ENCODE measurements at places on chromosomes 13 and 19.

GRCh38 chr19:18742838-18743783 lies 48.0 kb downstream of the COMP start:
- no peak for DNase-seq

DNA sequence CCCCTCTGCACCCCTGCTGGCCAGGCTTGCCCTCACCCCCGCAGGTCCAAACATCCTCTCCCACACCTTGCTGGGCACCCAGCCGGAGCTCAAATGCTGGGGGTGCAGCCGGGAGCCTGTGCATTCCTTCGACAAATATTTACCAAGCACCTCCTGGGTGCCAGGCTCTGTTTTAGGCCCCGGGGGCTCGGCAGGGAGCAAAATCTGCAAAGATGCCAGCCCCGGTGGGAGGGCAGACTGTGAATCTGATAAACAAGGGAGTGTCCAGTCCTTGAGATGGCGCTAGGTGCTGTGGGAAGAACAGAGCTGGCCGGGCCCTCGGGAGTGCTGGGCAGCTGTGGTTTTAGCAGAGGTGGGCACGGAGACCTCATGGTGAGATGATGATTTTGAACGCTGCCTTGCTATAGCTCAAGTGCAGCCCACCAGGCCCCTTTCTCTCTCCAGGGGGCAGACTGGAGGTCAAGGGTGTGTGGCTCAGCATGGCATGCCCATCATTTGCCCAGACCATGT lies 10.6 kb downstream of the NFIX start:
- DNase-seq, result no peak

- no peak for DNase-seq
Measured at GRCh38 chr13:21344662-21345176, 114.4 kb downstream of the ZDHHC20 start.

- no peak for DNase-seq
Measured at GRCh38 chr19:17610384-17610783, 54.9 kb downstream of the COLGALT1 start.

- no peak for DNase-seq
Measured at GRCh38 chr13:74438901-74439300, 304.7 kb upstream of the KLF12 start.

- DNase-seq, result no peak
Measured at GRCh38 chr13:112722433-112723263, 32.8 kb downstream of the ATP11A start.

GRCh38 chr13:75938811-75939560 lies 302.9 kb downstream of the LMO7 start:
- no peak for DNase-seq

GRCh38 chr13:86725105-86725504 lies 925.9 kb upstream of the SLITRK6 start:
- DNase-seq, result no peak
